ENCODE measurements at places on chromosomes 12 and 14.
A peak's percentile ranks its signal among the peaks of the same experiment; 100 is the strongest.

DNA sequence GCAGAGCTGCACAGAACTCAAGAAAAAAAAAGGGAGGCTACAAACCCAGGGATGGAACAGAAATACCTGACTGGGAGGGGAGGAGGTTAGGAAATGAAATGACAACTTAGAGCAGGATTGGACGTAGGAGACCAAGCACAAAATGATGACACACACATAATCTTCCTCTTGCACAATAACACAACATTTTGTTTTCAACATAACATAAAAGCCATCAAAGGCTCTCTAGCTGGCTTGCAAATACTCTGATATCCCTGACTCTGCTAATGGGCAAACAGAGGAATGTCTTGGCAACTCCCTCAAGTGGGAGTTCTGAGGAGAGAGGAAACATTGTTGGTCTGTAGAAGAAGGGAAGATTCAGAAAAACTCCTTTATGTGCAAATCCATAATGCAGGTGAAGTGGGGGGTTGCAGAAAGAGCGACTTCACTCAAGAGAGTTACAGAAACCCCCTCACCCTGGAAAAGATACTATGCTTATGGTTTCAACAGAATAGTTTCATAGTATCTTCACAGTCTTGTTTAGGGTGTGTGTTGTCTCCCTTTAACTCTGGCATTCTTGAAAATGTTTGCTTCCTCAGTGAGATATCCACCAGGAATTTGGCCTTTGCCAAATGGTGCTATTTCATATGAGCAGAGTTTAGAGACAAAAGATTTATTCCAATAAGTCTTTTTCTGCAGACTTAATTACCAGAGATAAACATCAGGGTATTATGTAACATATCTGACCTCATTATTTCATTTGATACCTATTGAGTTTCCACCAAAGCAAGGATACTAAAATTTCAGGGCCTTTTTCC lies 43.8 kb upstream of the LTBP2 start:
- no peak for DNase-seq

- no peak for DNase-seq
Observed at GRCh38 chr12:113135178-113136127, at the start of gene RASAL1. Gene RASAL1 (minus strand): TSS chr12:113135761. CDS start chr12:113135462, 299 bp downstream.

- DNase-seq = no peak
Observed at GRCh38 chr14:89702073-89702875, 252.3 kb downstream of the EFCAB11 start.

GRCh38 chr12:80262346-80262745 lies 163.0 kb downstream of the OTOGL start:
- DNase-seq = no peak

DNA sequence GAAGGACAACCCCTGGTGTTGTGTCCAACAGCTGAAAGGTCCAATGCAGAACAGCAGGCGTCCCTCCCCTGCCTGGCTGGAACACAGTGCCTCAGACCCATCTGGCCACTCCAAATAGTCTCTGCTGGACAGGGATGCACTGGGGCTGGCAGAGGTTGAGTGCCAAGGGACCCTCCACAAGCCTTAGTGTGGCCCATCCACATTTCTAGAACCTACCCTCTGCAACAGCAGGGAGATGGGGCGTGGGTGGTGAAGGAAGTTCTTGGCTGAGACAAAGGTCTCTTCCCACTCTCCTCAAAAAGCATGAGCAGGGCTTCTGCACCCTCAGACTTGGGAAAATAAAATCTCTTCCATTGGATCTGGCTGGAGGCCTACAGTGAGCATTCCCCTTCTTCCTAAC lies 36.5 kb downstream of the LTBP2 start:
- no peak for DNase-seq

DNA sequence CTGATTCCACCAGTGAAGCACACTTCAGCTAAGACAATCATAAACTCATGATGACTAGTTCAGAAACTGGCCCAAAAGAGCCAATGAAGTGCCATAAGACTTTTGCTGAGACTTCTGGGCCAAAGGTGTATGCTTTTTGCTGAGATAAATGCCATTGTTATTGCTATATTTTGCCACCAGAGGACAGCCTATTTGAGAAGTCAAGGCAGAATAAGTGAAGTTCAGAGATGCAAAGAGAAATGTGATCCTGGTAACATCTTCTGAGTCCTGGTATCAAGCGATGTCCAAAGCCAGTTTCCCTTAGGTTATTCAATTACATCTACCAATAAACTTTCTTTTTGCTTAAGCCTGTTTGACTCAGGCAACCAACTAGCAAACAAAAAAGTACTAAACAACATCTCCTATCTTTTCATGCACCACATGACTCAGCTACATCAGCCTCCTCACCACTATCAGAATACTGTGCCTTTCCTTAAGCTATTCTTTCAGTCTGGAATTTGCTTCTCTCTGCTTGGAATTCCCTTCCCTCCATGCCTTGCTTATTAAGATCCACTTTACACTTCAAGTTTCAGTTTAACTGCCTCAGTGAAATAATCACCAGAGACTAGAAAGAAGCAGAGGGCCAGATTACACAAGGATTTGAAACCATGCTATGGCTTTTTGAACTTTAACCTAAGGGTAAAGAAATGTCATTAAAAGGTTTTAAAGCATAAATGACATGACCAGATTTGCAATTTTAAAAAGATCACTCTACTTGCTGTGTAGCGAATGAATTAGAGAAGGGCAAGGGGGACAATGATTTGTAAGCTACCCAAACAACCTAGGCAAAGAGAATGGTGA lies 14.0 kb downstream of the CRY1 start:
- DNase-seq = no peak

GRCh38 chr12:98417266-98417665 lies 98.1 kb upstream of the TMPO start:
- DNase-seq = no peak

- no peak for DNase-seq
Observed at GRCh38 chr12:128111951-128112350, 155.0 kb upstream of the TMEM132C start.

GRCh38 chr12:65894088-65894487 lies 69.8 kb downstream of the HMGA2 start:
- DNase-seq = no peak

- DNase-seq = no peak
Observed at GRCh38 chr14:90703841-90704737, 112.1 kb downstream of the TTC7B start.

DNA sequence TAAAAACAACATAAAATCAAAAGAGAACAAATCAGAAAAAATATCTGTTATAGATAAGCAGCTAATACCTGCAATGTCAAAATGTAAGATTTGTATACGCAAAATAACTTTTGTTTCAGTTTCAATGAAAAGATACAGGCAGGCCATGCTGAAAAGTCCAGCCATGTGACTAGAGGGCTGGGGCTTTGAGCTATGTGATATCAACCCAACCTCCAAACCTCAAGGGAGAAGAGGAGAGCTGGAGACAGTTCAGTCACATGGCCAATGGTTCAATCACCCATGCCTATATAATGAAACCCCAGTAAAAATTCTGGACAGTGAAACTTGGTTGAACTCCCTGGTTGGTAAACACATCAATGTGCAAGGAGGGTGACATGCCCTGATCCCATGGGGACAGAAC lies 5.3 kb downstream of the COX16 start:
- no peak for DNase-seq

DNA sequence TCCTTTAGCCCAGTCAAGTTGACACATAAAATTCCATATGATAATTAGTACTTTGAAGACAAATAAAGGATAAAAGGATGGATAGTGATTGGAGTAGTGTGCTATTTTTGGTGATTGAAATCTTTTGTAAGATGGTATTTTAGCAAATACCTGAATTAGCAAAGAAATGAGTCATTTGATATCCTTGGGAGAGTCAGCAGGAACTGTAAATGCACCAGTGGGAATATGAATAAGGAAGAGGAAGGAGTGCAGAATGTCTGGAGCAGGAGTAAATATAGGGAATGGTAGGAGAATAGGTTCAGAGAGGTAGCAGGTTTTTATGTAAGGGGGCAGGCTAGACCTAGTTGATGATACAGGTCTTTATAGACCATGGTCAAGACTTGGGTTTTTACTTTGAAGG lies 75.0 kb downstream of the TRMT5 start:
- no peak for DNase-seq

DNA sequence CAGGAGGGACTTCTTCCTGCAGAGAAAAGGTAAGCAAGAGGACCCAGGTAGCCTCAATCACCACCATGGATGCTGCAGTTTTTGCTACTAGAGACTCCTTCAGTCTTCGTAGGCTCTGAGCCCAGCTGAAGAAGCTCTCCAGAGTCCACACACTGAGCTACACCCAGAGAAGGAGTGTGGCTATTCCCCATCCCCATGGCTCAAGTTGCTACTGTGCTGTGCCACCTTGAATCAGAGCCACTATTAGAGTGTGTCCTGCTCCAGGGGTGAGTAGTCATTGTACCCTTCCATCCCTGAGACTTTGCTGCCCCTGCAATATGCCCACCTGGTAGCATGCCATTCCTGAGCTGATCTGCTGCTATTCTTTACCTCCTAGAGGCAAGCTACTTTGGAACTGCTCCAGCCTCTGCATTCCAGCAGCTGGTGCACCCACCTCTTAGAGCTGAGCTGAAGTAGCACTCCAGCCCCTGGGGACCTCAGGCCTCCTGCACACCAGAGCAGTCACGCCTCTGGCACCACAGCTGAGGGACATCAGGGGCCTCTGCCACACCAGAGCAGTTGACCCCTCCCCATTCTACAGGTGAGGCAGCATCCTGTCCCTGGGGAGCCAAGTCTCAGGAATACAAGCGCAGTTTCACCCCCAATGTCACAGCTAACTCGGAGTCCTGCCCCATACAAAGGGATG lies 213.0 kb downstream of the TRHDE start:
- DNase-seq = no peak

DNA sequence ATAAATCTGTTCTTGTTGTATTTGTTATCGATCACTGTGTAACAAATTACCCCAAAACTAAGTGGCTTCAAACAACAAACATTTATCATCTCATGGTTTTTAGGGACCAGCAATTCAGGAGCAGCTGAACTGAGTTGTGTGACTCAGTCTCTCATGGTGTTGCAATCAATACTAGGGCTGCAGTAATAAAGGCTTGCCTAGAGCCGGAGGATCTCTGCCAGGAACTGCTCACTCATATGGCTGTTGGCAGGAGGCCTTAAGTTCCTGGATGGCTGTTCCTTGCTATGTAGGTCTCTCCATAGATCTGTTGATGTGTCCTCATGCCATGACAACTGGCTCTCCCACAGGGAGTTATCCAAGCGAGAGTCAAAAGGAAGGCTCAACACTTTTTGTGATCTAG lies 3.8 kb upstream of the PSMC6 start:
- no peak for DNase-seq

DNA sequence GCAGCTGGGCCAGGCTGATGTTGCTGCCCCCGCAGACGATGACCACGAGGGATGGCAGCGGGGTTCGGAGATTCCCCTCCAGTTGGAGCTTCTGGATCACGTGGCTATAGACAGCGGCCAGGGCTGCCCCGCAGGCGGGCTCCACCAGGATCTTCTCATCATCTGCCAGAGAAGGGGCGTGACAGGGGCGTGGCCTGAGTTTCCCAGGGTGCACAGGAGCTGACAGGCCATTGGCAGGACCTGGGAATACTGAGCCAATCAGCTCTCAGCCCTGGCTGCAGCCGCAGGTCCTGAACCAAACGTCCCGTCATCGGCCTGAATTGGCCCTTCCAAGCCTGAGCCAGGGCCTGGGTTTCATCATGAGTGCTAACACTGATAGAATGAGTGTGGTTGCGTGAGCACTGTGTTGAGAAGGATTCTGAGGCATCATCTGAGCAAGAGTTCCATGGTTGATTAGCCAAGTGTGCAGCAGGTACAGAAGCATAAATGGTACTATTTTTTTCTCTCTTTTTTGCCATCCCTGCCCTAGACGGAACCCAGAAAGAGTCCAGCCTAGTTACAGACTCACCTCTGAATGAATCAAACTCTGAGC lies 10.6 kb downstream of the SDS start:
- peak; percentile 50 for DNase-seq

DNA sequence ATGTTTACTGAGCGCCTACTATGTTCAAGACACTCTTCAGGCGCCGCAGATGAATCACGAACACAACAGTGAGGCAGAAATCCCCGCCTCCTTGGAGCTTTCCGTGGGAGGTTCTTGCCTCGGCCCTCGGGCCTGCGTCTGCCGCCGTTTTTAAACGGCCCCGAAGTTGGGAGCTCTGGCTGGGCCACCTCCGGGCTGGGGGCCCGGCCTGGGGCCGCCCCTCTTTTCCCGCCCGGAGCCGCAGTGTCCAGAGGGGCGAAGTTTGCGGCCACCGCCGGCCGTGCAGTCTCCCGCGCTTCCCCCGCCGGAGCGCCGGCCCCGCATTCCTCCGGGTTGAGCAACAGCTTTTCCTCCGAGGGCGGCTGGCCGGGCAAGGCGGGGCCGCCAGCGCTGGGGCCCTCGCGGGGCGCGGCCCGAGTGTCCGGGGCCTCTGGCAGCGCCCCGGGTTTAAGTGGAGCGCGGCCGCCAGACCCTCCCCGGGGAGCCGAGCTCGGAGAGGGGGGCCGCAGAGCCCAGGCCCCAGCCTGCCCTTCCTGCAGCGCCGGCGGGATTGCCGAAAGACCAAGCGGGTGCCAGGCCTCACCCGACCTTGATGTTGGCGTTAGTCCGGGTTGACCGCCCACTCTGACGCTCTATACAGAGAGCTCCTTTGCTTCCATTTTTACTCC lies 18.7 kb upstream of the CTDSP2 start:
- no peak for DNase-seq

- no peak for DNase-seq
Observed at GRCh38 chr12:131135311-131135785, 181.6 kb downstream of the ADGRD1 start.
